ENCODE measurements at places on chromosomes 12 and 14.

- DNase-seq, result no peak
Measured at GRCh38 chr12:114403011-114403689, 2.8 kb downstream of the TBX5 start.

GRCh38 chr12:85509081-85509856 lies 229.2 kb downstream of the ALX1 start:
- DNase-seq, result no peak

DNA sequence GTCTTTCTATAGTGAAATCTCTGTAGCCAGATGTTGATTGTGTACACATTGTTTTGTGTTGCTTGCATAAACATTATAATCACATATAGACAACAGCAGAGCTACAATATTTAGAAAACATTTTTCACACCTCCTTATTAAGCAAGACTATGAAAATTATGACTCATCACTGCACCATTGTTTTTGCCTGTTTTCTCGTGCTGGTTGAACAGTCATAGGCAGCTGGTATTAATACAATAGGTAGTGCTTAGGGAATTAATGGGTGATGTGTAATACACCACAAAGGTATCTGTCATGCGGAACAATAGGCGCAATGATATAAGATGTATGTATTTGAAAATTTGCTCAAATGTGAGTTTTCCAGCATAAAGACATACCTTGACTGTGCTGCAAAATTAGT lies 449.3 kb downstream of the FOXG1 start:
- no peak for DNase-seq

DNA sequence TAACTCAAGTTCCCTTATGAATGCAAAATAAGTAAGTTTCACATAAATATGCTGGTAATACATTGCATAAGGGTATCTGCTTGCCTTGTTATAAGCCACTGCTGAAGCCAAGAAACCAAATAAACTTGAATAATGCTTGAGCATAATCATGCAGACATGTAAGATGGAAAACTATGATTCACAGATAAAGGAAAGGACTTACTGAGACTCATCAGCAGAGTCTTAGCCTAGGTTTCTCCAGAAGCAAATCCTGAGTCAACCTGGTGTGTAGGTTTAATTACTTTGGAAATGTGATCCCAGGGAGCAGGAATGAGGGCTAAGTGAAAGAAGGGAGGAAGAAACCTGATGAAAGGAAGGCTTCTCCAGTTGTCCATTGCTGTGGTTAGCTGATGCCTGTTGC lies 107.7 kb upstream of the BTG1 start:
- no peak for DNase-seq

GRCh38 chr14:67140556-67140955 lies 48.7 kb upstream of the GARIN2 start:
- DNase-seq, result no peak

- DNase-seq, result no peak
Measured at GRCh38 chr12:93608313-93608712, 35.8 kb downstream of the SOCS2 start.

- peak; percentile 67 for DNase-seq
Measured at GRCh38 chr12:31118347-31119191, 44.9 kb downstream of the DDX11 start.

DNA sequence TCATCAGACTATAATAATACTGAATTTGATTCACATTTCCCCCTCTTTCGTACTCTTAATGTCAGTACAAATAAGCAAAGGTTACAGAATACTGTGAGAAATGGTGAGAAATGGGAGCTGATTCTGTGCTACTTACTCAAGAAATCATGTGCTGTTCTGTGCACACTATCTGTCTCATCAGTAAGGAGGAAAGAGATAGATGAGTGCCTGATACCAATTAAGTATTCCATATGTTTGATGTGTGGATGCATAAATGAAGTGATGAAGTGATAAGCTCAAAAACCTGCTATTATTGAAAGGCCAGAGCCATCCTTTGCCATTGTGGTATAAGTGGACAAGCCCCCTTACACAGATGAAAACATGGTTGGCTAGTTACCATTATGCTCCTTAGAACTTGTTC lies 127.7 kb downstream of the PDE3A start:
- DNase-seq, result no peak

DNA sequence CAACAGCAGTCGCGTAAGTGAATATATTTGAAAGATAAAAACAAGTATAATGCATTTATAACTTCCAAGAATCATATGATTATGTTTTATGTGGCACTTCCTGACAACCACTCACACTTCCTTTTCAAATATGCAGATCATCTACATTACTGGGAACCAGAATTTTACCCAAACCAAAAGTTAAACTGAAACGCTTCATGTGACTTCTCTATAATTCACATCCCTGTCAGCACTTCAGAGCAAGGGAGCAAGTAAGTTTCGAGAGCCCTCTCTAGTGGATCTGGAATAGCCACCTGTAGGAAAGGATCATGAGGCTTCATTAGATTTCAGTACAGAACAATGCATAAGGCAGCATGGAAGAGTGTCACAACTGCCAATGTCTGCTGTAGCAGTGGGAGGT lies 13.7 kb upstream of the ALX1 start:
- no peak for DNase-seq

DNA sequence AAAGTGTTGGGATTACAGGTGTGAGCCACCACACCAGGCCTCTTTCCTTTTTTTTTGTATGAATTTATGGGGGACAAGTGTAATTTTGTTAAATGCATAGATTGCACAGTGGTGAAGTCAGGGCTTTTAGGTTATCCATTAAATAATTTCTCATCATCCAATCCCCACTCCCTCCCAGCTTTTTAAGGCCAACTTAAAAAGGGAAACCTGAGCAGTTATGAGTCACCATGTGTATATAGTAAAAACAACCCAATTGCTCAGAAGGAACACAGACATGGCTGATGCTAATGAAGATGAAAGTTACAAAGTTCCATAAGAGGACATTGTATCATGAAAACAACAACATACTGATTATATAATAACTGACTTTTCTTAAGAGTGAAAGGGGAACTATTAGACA lies 25.6 kb upstream of the ARID2 start:
- DNase-seq, result no peak

DNA sequence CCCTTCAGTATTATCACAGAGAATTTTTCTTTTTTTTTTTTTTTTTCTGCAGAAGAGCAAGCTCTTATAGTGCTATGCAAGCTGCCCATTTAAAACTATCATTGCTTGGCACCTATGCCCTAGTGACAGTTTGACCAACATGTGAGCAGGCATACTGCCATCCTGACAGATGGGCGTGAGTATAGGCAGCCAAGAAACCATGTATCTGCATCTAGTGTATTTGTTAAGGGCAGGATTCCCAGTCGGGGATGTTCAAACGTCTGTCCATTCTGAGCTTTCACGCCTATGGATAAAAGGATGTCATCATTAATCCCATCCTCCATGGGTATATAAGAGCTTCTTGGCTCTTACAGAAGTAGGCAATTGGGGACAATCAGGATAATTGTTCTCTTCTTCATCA lies 8.8 kb downstream of the VRK1 start:
- no peak for DNase-seq

DNA sequence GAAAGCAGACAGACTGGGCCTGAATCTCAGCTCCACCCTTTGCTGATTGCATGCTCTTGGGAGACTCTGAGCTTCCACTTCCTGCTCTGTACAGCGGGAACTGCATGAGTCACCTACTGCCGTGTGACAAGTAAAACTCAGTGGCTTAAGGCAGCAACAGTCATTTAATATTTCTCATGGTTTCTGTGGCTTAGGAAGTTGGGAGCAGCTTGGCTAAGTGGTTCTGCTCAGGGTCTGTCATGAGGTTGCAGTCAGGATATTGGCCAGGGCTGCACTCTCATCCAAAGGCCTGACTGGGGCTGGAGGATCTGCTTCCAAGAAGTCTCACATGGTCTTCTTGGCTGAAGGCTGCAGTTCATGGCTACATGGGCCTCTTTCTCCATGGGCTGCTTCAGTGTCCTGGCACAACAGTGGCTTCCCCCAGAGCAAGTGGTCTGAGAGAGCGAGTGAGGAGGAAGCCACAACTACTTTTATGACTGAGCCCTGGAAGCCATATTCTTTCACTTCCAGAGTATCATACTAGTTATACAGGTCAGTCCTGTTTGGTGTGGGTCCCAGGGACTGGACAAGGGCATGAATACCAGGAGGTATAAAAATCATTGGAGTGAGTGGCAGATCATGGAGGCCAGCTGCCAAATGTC lies 49.7 kb downstream of the FAM222A start:
- peak; percentile 35 for DNase-seq

DNA sequence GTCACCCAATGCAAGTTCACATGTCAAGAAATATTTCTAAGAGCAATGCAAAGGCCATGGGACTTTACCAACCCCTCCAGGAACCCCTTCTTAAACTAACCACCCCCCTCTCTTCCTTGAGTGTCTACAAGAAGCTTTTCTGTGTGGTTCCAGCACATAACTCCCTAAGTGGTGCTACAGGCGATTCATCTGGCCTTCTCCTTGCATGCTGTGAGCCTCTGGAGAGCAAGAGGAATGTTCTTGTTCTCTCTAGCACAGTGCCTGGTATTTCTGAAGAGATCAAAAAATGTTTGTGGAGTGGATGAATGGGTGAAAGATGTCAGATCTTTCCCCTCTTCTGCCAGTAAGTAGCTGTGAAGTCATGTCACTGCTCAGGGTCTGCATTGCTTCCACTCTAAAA lies 5.9 kb upstream of the RNASE12 start:
- no peak for DNase-seq

- no peak for DNase-seq
Measured at GRCh38 chr14:30296931-30297405, 262.0 kb upstream of the G2E3 start.

DNA sequence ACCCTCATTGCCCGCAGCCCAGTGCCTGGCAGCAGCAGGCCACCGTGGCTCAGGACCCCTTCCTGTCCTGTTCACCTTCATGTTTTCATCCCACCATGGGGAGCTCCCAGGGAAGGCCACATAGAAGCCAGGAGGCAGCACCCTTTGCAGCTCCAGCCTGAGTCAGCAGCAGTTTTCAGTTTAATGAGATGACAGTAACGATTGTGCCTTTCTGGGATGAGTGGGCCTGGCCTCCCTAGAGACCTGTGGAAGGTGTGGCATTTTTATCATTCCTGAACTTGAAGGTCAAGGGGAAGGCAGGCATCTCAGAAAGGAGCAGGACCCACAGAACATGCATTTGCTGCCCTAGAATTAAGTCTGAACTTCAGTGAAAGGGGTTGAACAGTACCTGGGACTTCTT lies 532.8 kb downstream of the FUT8 start:
- DNase-seq, result no peak

- no peak for DNase-seq
Measured at GRCh38 chr14:73738518-73739173, 24.5 kb upstream of the PNMA1 start.

GRCh38 chr12:112029301-112029700 lies 16.1 kb downstream of the ERP29 start:
- DNase-seq, result no peak

DNA sequence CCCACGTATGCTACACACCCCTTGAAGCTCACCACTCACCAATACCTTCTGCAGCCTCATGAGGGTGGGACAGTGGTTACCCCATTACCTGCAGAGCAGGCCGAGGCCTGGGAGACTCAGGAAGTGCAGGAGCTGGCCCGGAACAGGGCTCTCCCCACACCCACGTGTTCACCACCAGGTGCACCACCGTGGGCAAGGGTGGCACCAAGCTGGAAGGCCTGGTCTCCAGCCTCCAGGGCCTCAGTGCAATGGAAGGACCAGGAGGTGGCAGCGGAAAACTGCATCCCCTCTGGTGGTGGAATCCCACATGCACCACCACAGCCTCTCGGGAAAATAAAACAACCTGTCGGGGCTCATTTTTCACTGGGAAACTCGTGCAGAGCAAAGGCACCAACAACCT lies 36.4 kb downstream of the ITPK1 start:
- DNase-seq, result no peak

DNA sequence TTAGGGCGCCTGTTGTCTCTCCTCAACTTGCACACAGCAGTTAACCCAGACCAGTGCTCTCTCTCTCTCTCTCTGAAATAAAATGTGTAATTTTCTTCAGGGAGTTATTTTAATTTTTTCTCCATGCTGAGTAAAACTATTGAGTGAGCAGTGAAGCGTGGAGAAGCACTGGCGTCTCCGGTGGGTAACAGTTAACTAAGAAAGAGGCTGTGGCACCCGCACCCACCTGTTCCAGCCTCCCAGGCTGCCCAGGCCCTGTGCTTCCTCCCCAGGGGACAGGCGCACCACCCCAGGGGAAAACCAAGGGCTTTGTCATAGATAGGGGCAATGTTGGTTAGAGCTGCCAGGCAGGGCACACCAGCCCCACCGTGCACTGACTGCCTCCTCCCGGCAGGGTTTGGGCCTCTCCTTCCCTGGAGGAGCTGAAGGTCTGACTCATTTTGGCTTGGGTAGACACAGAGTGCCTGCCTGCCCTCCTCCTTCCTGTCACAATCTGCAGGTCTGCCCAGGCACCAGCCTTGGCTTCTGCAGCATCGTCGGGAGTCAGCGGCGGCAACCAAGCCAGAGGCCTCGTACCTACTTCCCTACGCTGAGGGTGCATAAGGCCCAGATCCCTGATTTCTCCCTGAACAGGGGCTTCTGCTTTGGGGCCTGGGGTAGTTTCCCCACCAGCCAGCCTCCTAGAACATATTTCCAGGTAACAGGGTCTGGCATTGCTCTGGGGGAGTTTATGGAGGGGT lies 3.9 kb downstream of the HOXC5 start:
- no peak for DNase-seq

DNA sequence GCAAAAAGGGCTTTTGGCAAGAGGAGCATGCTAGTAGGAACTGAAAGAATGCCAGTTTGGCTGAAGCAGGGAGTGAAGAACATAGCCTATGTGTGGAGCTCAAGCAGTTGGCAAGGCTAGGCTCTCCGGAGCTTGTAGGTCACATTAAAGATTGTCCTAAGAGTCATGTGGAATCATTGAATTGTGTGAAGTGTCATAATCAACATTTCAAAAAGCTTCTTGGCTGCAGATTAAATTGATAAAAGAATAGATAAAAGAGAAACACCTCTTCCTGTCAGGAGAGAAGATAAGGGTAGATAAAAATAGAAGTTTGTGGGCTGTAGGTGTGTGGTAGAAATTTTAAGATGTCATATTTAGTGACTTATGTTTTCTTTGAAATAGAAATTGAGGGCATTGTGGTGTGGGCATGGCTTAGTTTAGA lies 36.1 kb downstream of the CPSF6 start:
- no peak for DNase-seq

- DNase-seq, result no peak
Measured at GRCh38 chr14:102727336-102728095, 49.7 kb upstream of the TRAF3 start.

DNA sequence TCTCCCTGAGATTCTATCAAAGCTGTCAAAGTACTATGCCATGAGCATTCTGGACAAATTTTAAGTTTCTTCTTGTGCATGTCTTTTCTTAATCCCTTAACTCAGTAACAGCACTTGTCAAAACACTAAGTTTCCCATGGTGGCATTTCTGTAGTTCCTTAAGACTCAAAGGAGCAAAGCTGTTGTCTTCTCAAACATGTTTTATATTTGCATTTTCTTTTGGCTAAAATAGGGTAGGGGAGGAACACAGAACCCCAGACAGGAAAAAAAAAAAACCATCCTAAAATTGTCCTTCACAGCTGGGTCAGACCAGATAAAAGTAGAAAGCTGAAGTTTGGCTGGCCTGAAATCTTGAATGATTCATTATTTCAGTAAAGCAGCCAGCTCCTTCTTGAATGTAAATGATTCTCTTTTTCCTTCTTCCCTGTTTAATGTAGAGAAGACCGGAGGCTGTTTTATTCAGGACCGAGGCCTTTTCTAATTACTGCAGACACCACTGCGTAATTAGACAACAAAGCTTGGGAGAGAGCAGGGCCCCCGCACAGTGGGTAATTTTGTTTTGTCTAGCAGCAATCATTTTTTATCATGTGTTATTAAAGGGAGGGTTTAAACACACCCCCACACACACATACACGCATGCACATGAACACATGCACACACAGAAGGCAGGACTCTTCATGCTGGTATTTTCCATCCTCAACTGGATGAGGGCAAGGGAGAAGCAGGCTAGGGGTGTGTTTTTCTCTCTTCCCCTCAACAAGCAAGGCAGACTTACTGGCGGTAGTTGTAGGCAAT lies 51.0 kb downstream of the PAH start:
- DNase-seq, result no peak
